ENCODE measurements at places on chromosomes 16 and 17. TPM values are rescaled to one million over a fixed set of nuclear protein-coding genes. Genes with fewer than 3 reads are reported as not detected.

The DNAH2 gene
- total RNA-seq = not detected

The NLRC5 gene
- total RNA-seq = 208 TPM

GRCh38 chr17:42155614-42156045 lies 841 bp upstream of the RAB5C start:
- peak overlapping the region; percentile 84 for H3K4me3 ChIP-seq
- peaks cover 32% of the 10 kb centered on the region for H3K4me1 ChIP-seq
- H3K36me3 ChIP-seq = peaks cover 11% of the 10 kb centered on the region
- H3K27me3 ChIP-seq = no peaks in the 10 kb centered on the region
- DNase-seq = no peak

GRCh38 chr16:69830534-69831211 lies 68.5 kb downstream of the WWP2 start:
- H3K4me3 ChIP-seq = no peak overlapping the region
- H3K4me1 ChIP-seq = peaks cover 4% of the 10 kb centered on the region
- no peak for DNase-seq
- H3K36me3 ChIP-seq = peaks cover 7% of the 10 kb centered on the region
- no peaks in the 10 kb centered on the region for H3K27me3 ChIP-seq

DNA sequence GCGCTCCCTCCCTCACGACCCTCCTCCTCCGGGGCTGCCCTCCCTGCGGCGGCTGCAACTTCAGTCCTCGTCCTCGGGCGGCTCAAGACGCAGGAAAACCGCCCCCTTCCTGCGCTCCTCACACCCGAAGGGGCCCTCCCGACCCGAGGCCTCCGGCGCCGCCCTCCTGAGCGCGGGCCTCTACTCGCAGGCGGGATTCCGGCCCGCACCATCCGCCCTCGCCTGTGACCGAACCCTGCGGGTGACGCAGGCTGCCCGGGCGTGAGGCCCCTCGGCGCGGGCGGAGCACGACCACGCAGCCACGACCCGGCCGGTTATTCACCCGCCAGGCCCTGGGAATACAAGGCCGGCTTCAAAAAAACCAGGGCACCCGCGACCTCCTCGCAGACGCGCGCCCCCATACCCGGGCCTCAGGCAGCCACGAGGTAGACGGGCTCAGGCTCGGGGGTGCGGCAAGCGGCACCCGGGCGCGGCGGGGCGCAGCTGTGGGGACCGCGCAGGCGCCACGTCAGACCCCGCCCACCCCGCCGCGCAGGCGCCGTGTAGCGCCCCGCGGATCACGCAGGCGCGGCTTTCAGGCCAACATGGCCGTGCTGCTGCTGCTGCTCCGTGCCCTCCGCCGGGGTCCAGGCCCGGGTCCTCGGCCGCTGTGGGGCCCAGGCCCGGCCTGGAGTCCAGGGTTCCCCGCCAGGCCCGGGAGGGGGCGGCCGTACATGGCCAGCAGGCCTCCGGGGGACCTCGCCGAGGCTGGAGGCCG lies at the start of gene SPG7:
SPG7 (plus strand) TSS at position 570 of the 757 bp plus-strand sequence; CDS start at position 585, 15 bp downstream.
- H3K36me3 ChIP-seq = peaks cover 16% of the 10 kb centered on the region
- no peaks in the 10 kb centered on the region for H3K27me3 ChIP-seq
- peak; percentile 98 for DNase-seq
- H3K27ac ChIP-seq = peak within 1 kb of the TSS; percentile 95

GRCh38 chr16:85104821-85105391 lies 7.4 kb downstream of the CIBAR2 start:
- peaks cover 24% of the 10 kb centered on the region for H3K4me1 ChIP-seq
- H3K4me3 ChIP-seq = peak overlapping the region; percentile 54
- no peaks in the 10 kb centered on the region for H3K27me3 ChIP-seq
- peak; percentile 75 for DNase-seq
- H3K27ac ChIP-seq = peak overlapping the region; percentile 78
- H3K36me3 ChIP-seq = no peaks in the 10 kb centered on the region

The LPO gene
- not detected for total RNA-seq

GRCh38 chr16:84207251-84207650 lies 16.3 kb downstream of the ADAD2 start:
- no peaks in the 10 kb centered on the region for H3K4me1 ChIP-seq
- no peak overlapping the region for H3K27ac ChIP-seq
- no peaks in the 10 kb centered on the region for H3K27me3 ChIP-seq
- no peak for DNase-seq

GRCh38 chr17:66978514-66979061 lies 14.1 kb downstream of the CACNG4 start:
- no peak overlapping the region for H3K4me3 ChIP-seq
- H3K4me1 ChIP-seq = peaks cover 5% of the 10 kb centered on the region
- no peak for DNase-seq
- H3K36me3 ChIP-seq = no peaks in the 10 kb centered on the region
- no peak overlapping the region for H3K27ac ChIP-seq
- H3K27me3 ChIP-seq = peaks cover 33% of the 10 kb centered on the region

DNA sequence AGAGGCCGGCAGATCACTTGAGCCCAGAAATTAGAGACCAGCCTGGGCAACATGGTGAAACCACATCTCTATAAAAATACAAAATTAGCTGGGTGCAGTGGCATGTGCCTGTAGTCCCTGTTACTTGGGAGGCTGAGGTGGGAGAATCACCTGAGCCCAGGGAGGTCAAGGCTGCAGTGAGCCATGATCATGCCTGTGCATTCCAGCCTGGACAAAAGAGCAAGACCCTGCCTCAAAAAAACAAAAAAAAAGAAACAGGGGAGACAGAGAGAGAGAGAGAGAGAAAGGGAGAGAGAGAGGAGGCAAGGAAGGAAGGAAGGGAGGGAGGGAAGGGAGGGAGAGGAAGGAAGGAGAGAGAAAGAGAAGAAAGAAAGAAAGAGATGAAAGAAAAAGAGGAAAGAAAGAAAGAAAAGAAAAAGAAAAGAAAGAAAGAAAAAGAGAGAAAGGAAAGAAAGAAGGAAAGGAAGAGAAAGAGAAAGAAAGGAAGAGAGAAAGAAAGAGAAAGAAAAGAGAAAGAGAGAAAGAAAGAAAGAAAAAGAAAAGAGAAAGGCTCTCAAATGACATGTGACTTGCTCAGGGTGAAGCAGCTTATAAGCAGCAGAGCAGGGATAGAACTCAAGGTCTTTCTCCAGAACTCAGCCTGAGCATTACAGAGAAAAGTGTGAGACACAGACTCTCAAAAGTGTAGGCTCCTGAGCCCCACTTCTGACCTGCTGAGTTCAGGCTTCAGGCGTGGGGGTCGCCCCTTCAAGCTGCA lies 15.5 kb downstream of the CX3CL1 start:
- no peak overlapping the region for H3K4me3 ChIP-seq
- H3K36me3 ChIP-seq = no peaks in the 10 kb centered on the region
- DNase-seq = no peak
- H3K27me3 ChIP-seq = peaks cover 6% of the 10 kb centered on the region

- no peak overlapping the region for H3K27ac ChIP-seq
- H3K4me1 ChIP-seq = peaks cover 14% of the 10 kb centered on the region
- DNase-seq = no peak
- no peaks in the 10 kb centered on the region for H3K36me3 ChIP-seq
- no peak overlapping the region for H3K4me3 ChIP-seq
Observed at GRCh38 chr17:17741349-17742023, 60.2 kb downstream of the RAI1 start.

DNA sequence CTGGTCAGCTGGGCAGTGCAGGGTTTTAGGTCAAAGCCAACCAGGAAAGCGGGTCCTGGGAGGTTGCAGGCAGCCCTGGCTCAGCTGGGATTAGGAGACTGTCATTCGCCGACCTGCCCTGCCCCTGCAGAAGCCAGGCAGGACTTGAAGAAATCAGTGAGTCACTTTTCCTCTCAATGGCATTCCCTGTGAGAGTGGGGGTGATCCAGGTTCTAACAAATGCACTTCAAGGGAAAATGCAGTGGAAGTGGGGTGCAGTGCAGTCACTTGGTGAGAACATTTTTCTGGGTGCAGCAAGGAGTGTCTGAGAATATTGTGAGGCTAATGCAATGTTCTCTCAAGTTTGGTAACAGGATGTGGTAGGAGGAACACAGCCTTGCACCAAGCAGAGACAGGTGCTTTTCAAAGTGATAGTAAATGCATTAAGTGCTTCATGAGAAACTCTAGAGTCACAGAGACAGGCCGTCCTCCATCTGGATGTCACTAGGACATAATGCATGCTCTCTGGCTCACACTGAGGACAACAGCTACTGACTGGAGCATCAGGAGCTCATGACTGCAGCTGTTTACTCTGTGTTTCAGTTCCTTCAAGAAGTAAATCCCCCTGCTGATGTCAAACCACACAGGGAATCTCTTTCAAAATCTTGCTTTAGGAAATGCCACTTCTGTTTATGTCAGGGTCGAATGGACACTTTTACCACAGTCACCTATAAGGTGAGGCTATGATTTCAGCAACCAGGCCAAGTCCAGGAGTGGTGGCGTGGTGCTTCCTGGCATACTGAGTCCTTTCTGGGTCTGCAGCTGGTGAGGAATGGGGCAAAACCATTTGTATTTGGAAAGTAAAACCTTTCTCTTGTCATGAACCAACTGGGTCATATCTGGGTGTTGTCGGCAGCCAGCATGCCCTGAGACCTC lies 16.7 kb downstream of the CDK5R1 start:
- peak overlapping the region; percentile 95 for H3K27ac ChIP-seq
- no peaks in the 10 kb centered on the region for H3K36me3 ChIP-seq
- H3K27me3 ChIP-seq = no peaks in the 10 kb centered on the region
- DNase-seq = peak; percentile 88
- H3K4me3 ChIP-seq = peak overlapping the region; percentile 72

DNA sequence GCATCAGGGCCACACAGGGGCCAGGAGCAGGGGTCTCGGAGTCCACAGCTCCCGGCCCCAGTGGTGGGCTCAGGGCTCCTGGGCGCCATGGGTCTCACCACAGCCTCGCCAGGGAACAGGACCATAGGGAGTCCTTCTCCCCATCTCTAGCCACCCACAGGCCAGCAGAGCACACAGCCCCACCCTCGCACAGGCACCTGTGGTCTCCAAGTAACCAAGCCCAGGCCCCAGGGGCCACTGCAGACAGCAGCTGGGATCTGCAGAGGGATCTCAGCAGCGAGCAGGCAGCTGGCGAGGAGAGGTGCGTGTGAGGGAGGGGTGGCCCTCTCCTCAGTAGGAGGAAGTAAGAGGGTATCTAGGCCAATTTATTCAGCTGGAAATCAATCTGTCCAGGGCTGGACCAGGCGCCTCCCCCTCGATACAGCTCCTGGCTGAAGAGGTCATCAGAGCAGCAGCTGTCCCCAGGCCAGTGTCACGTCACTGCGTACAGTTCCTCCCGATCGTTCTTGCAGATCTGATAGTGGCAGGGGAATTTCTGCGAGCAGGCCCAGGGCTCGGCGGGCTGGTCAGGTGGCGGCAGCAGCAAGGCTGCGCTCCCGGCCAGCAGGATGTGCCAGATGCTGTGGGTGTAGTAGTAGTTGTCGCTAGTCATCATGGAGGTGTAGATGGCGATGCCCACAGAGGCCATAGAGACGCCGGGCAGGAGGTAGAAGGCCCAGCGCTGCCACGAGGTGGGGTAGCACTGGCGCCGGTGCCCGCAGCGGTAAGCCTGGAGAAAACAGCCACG lies 1.4 kb upstream of the MRPL28 start:
- peaks cover 10% of the 10 kb centered on the region for H3K4me1 ChIP-seq
- no peak for DNase-seq
- H3K4me3 ChIP-seq = no peak overlapping the region
- no peak overlapping the region for H3K27ac ChIP-seq

GRCh38 chr16:84065536-84066132 lies 23.0 kb upstream of the SLC38A8 start:
- H3K4me3 ChIP-seq = no peak overlapping the region
- peaks cover 50% of the 10 kb centered on the region for H3K36me3 ChIP-seq
- H3K27ac ChIP-seq = no peak overlapping the region

- no peaks in the 10 kb centered on the region for H3K27me3 ChIP-seq
- no peak for DNase-seq
- H3K4me3 ChIP-seq = no peak overlapping the region
- no peaks in the 10 kb centered on the region for H3K36me3 ChIP-seq
- no peaks in the 10 kb centered on the region for H3K4me1 ChIP-seq
Observed at GRCh38 chr17:41633556-41634199, 9.3 kb upstream of the KRT17 start.

DNA sequence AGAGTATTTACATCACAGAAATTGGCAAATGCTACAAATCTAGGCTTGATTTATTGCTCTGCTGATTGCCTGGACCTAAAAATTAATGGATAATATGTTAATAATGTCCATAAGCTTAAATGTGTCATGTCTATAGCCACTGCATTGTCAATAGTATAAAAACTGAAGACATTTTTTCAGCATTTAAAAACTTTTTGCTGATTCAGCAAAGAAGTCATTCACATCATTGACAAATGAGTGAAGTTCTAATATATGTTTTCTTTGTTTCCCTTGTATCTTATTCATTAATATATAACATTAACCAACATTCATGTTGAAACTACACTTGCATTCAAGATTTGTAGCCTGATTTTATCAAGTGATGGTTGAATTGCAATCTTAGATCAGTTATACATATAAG lies 214.7 kb upstream of the XYLT1 start:
- no peak overlapping the region for H3K4me3 ChIP-seq
- DNase-seq = no peak
- no peaks in the 10 kb centered on the region for H3K27me3 ChIP-seq

- H3K36me3 ChIP-seq = no peaks in the 10 kb centered on the region
- DNase-seq = no peak
- no peak overlapping the region for H3K4me3 ChIP-seq
- H3K27me3 ChIP-seq = peaks cover 15% of the 10 kb centered on the region
Observed at GRCh38 chr17:79224476-79224875, 149.9 kb downstream of the ENGASE start.

GRCh38 chr17:81019563-81020442 lies 15.1 kb upstream of the BAIAP2 start:
- H3K36me3 ChIP-seq = peaks cover 3% of the 10 kb centered on the region
- H3K4me3 ChIP-seq = peak overlapping the region; percentile 72
- DNase-seq = no peak

The SLC16A6 gene
- 2.7 TPM for total RNA-seq

The SP6 gene
- 0.05 TPM for total RNA-seq

The PTGES3L gene
- 0.66 TPM for total RNA-seq

The NAGPA gene
- total RNA-seq = 11.4 TPM

The NUDT21 gene
- 282 TPM for total RNA-seq

The DCAF7 gene
- 113 TPM for total RNA-seq

The SPAG5 gene
- total RNA-seq = 91.3 TPM

The SCNN1G gene
- total RNA-seq = not detected

The LRRC75A gene
- total RNA-seq = 1.3 TPM

GRCh38 chr16:72049110-72049509 lies 5.2 kb upstream of the HP start:
- DNase-seq = no peak
- no peak overlapping the region for H3K4me3 ChIP-seq
- H3K4me1 ChIP-seq = no peaks in the 10 kb centered on the region
- H3K27me3 ChIP-seq = no peaks in the 10 kb centered on the region
- no peak overlapping the region for H3K27ac ChIP-seq

DNA sequence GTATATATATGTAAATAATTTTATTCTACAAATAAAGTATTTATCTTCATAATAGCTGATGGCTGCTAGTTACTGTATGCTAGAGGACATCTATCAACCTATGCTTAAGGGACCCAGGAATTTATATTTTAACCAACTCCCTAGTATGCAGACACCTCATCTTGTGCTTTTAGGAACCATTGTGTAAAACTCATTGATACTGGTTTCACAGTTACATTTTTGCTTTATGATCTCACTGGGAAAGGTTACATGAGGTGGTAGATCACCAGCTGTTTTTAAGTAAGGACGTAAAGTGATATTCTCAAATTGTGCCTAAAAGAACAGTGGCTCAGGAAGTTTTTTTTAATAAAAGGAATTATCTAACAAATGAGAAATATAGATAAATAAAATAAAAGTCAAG lies 56.4 kb downstream of the VMP1 start:
- H3K27ac ChIP-seq = peak overlapping the region; percentile 89
- peak overlapping the region; percentile 63 for H3K4me3 ChIP-seq
- peaks cover 60% of the 10 kb centered on the region for H3K36me3 ChIP-seq
- DNase-seq = no peak
- H3K27me3 ChIP-seq = no peaks in the 10 kb centered on the region
- peaks cover 39% of the 10 kb centered on the region for H3K4me1 ChIP-seq

Measured in activated CD4-positive, alpha-beta T cell treated with anti-CD3 and anti-CD28 coated beads, Interleukin-2, amount 10 ng/mL, durations not matched to agents 24 days and 14 days (primary cell).